Activated CD8-positive, alpha-beta T cell treated with anti-CD3 and anti-CD28 coated beads, Interleukin-2, amount 10 ng/mL, durations not matched to agents 7 days and 5 days (primary cell): ENCODE measurements at places on chromosomes 5 and 9. TPM values are rescaled to one million over a fixed set of nuclear protein-coding genes. Genes with fewer than 3 reads are reported as not detected.

ELAVL2 gene
- not detected for total RNA-seq

TYRP1 gene
- not detected for total RNA-seq

ADAM19 gene
- total RNA-seq: 80.6 TPM

TAS2R1 gene
- total RNA-seq: not detected

HMGXB3 gene
- 37.5 TPM for total RNA-seq

GABRA6 gene
- total RNA-seq: not detected

ARHGEF28 gene
- not detected for total RNA-seq

RANBP17 gene
- 0.13 TPM for total RNA-seq

PCDHGA11 gene
- not detected for total RNA-seq

IFNK gene
- total RNA-seq: not detected

RNF224 gene
- total RNA-seq: not detected

SCGB3A1 gene
- not detected for total RNA-seq

TAF11L11 gene
- total RNA-seq: not detected

ACOT12 gene
- total RNA-seq: not detected
